Stromal cell of bone marrow (primary cell): ENCODE measurements at places on chromosomes 13 and 19.
A peak's percentile ranks its signal among the peaks of the same experiment; 100 is the strongest.

DNA sequence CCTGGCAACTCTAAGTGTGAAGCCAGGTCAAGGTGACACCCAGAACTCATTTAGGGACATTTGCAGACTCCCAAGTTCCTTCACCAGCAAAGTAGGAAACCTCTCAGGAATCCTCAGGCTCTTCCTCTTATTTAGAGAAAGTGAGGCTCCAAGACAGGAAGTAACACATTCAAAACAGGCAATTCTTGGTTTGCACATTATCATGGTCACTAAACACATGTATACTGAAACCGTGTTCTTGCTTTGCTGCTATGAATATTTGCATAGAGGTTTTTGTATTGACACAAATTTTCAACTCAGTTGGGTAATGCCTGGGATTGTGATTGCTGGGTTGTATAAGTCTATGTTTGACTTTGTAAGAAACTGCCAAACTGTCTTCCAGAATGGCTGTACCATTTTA lies 13.2 kb upstream of the URI1 start:
- DNase-seq, result no peak

DNA sequence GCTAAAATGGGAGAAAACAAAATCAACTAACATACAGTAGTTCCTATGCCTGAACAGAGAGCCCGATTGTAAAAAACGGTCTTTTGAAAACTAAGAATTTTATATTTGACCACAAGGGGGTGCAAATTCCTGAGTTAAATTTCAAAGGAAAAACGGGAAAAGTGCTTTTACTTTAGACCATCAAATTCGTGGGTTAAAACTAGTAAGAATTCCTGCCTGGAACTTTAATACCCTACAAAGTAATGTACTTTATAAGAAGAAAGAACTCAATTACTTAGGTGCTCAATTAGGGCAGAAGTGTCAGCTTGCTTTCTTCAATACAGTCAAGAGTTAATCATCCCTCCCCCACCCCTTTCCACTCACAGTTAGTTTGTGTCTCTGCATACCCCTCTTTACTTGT lies 69.8 kb downstream of the KCNRG start:
- peak; percentile 33 for DNase-seq

DNA sequence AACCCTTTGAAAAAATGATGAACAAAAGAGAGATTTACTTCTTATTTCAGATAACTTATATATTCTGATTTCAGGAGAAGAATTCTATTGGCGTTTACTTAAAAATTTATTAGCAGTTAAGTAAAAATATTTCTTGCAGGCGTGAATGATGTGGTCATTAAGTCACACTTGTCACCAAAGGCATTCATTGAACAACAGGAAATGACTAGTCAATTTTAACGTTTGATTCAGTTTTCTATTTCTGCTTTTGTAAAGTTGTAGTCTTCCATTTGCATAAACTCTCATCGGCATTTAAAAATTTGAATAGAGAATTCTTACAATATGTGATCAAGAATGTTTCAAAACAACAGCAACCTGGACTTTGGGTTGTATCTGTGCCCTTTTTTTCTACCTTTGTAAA lies 83.4 kb downstream of the GPR12 start:
- DNase-seq, result no peak

GRCh38 chr19:6685962-6686627 lies 16.1 kb upstream of the TNFSF14 start:
- no peak for DNase-seq

DNA sequence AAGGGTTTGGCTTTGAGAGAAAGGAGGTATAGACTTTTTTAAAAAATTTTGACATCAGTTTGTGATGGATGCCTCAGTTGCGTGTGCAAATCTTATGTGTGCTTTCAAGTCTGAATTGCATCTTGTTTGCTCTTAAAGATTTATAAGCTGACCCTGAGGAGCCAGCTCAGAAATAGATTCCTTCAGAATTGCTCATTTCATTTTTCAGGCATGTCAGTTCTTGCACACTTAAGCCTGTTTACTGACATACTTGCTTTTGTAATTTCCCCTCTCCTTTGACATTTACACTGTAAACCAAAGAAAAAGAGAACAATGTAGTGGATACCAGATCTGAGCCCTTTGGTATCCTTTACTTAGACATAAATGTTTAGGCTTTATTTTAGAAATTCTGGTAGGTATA lies 87.6 kb downstream of the RNF17 start:
- DNase-seq, result no peak

GRCh38 chr19:38697197-38697596 lies 47.1 kb downstream of the CAPN12 start:
- DNase-seq, result no peak

- DNase-seq, result no peak
Observed at GRCh38 chr13:113124211-113124970, 1.8 kb downstream of the F10 start.

GRCh38 chr13:76414320-76414719 lies 471.9 kb downstream of the KCTD12 start:
- DNase-seq, result no peak

DNA sequence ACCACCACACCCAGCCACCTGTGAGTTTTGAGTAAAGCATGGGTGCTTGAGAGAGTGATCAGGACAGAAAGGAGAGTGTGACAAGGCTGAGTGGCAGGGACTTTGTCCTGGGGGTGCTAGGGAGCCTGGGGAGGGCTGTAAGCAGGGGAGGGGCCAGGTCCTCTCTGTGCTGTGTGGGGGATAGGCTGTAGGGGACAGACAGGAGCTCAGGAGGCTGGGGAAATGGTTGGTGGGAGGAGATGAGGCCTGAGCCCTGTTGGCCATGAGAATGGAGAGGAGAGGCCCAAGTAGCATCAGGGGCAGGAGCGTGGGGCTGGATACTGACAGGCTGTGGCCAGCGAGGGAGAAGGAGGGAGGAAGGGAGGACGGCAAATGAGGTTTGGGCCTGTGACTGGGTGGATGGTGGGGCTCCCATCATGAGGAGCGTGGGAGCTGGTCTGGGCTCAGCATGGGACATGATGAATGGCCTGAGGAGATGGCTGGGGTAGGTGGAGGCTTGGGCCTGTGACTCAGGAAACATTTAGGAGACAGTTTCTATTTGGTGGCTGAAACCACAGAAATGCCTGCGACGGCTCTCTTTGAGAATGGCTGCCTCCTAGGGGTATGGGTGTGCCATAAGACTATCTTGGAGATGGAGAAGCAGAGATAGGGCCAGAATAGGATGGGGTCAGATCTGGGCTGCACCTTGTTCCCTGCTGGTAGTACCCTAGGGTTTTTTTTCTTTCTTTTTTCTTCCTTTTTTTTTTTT lies 25.0 kb downstream of the GRIN2D start:
- DNase-seq, result no peak

DNA sequence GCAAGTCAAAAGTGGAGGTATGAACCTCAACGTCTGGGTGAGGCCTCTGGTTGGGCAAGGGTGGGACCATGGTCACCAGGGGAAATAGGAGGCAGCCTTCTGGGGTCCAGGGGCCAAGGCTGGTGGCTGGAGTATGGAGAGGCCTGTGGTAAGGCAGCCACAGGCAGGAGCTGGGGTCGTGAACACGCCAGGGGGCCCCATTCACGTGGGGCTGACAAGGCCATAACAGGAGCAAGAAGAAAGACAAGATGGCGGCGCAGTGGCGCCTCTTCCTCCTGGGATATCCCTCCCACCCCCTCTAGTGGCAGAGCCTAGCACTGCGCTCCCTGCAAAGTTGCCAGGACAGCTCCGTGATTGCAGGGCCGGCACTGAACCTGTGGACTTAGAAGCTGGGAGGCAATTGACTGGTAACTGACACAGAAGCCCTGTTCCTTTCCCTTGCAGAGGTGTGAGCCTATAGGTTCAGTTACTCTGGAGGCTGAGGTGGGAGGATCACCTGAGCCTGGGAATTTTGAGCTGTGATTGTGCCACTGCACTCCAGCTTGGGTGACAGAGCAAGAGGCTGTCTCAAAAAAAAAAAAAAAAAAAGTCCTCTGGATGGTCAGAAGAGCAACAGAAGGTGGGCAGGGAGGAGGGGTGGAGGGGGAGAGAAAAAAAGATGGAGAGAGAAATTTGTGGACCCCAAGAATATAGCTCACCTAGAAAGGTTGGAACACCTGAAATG lies 19.7 kb upstream of the EDDM13 start:
- peak; percentile 35 for DNase-seq

DNA sequence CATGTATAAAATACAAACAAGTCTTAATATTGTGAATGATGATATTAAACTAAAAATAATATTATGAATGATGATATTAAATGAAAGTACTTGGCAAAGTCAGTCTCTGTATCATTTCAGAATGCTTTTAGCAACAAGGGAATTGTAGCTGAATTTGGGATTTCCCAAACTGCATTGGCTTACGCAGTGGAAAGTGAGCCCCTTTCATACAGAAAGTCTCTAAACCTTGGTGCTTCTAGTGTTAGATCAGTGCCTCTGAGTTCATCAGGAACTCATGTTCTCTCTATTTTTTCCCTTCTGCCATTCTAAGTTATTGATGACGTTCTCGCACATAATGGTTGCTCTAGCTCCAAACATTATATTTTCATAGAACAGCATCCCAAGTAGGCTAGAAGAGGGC lies 300.0 kb downstream of the ITGBL1 start:
- no peak for DNase-seq

DNA sequence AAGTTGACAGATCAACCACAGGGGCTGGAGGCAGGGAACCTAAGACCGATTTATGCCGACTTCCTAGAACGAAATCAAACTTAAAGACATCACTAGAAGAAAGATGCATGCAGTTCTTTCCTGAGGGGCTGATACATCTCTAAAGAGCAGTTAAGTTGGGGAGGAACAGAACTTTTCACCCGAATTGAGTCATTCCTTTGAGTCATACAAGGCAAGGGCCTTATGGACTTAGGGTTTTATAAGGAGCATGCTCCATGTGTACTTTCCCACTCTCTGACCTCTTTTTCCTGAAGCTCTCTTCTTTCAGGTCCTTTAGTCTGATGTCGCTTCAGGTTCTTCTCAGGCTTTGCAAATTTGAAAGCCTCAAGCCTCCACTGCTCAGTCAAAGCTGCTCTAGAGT lies 7.9 kb upstream of the FBXL3 start:
- peak; percentile 68 for DNase-seq

DNA sequence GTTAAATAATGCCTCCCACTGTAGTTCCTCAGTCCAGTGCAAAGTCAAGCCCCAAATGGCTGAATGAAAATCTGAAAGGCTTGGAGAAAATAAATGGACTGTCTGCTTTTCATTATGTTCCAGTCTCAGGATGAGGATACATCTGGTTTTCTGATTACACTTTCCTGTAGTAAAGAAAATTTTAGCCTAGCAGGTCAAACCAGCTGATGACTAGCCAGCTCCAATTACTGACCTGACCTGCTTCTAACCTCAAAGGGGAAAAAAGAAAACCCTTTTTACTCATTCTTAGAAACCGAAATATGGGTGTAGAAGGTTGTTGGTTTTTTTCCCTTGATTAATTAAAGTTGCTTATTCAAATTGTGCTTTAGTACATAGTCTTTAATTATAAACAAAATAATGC lies 418.4 kb downstream of the EFNB2 start:
- DNase-seq, result no peak

- DNase-seq, result no peak
Observed at GRCh38 chr19:49212016-49212701, 54.6 kb downstream of the TRPM4 start.

DNA sequence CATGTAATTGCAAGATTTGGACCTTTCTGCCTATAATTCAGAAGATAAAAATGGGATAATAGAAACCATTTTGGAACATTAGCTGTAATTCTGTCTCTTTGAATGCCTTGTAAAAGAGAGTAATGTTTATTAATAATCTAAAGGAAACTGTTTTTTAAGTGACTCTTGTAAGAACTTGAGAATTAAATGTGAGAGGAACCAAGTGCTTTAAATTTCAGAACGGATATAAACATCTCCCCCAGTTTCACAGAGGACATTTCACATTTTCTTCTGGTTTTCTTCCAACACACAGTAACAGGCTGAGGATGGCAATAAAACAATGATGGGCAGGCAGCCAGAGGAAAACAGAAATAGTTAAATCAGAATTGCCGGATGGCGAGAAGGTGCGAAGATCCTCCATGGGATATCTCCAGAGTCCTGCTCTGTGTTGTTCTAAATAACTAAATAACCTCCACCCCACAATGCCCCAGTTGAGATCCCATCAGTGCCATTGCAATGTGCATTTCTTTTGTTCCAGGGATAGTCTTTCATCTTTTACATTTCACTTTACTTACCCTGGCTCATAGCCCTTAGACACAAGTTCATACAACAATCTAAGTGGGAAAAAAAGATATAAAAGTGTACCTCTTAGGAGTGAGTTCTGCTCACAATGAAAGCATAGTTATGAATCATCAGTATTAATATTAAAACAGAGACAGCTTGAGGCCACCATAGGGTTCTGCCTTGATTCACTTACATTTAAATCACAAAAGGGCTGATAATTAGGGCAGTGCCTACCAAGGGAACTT lies 73.3 kb downstream of the TNFRSF19 start:
- no peak for DNase-seq

DNA sequence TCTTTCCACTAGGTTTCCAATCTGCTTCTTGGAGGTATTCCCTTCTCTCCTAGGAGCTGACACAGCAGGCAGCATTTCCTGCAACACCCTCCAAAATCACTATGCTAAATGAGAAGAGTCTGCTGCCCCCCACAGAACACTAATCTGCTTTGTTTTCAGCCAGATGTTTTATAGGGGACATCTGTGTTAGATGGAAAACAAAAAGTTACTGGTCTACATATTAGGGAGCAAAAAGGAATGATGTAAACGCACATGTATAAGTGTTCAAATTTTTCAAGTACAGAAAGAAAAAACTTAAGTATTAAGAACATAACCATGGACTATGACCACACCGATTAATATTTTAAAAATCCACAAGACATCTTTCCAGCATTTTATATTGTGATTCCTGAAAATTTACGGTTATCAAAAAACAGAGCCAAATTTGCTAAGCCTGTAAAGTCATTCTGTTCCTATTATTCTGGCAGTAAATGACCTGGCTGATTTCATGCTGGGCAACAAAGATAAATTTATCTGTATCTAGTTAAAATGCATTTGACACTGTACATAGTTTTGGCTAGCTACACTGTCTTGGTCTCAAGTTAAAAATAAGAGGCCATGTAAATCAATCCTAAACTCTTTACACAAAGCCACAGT lies 63.3 kb downstream of the DCLK1 start:
- no peak for DNase-seq

DNA sequence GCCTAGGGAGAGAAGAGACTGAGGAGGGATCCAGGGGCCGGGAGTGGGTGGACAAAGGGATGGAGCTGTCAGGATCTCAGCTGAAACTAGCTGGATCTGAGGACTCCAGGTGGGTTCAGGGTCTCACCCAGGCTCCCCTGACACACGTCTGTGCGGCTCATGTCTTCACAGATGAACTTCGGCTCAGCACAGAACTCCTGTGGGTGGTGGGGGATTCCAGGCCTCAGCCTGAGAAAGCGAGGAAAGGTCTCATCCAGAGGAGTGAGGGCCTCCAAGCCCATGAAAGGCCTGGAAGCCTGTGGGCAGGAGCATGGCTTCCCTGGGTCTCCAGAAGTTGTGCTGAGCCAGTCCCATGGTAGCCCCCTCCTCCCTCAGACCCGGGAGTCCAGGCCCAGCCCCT lies 1.4 kb downstream of the CAPN12 start:
- no peak for DNase-seq

DNA sequence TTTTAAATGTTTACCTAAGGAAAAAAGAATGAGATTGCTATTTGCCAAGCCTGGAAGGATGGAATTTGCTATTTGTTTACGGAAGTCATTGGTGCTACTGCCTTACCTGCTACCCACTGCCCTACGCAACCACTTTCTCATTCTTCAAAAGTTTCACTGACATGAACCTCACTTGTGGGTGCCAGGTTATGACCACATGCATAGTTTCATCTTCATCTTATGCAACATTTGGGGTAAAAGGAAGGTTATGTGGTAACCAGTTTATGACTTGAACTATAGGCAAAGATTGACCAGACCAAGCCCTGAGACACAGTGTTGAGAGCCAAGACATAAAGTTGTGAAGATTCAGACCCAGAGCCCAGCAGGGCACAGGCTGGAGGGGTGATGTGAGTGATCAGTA lies 142.5 kb downstream of the LACC1 start:
- no peak for DNase-seq
